CD4-positive, alpha-beta T cell treated with Interleukin-6 at 100 ng/mL for 8 hours (primary cell): ENCODE measurements at places on chromosomes 11 and 22.

GRCh38 chr11:62004473-62004872 lies 37.0 kb upstream of the FTH1 start:
- no peak for DNase-seq

DNA sequence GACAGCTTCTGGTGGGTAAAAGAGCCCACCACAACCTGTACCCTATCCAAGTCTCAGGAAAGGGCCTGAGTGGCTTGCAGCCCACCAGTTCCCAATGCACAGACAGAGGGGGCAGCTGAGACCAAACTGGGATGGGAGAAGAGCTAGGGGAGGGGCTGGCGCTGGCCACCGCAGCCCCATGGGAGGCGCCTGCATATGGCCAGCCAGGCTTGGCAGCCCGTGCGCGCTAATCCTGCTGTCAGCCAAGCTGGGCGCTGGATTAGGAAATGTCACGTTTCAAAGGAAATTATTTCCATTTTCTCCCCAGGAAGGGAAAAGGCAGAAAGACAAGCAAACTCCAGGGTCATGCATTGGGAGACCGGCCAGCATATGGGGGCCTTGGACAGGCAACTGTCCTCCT lies 236.8 kb downstream of the BUD13 start:
- DNase-seq: no peak

GRCh38 chr11:45102361-45102809 lies 44.1 kb upstream of the PRDM11 start:
- no peak for DNase-seq

GRCh38 chr11:25900814-25901213 lies 431.1 kb upstream of the ANO3 start:
- no peak for DNase-seq

- DNase-seq: no peak
Observed at GRCh38 chr11:2267851-2268728, 2.3 kb downstream of the ASCL2 start.

GRCh38 chr11:65811764-65812475 lies 21.8 kb upstream of the SNX32 start:
- DNase-seq: no peak

DNA sequence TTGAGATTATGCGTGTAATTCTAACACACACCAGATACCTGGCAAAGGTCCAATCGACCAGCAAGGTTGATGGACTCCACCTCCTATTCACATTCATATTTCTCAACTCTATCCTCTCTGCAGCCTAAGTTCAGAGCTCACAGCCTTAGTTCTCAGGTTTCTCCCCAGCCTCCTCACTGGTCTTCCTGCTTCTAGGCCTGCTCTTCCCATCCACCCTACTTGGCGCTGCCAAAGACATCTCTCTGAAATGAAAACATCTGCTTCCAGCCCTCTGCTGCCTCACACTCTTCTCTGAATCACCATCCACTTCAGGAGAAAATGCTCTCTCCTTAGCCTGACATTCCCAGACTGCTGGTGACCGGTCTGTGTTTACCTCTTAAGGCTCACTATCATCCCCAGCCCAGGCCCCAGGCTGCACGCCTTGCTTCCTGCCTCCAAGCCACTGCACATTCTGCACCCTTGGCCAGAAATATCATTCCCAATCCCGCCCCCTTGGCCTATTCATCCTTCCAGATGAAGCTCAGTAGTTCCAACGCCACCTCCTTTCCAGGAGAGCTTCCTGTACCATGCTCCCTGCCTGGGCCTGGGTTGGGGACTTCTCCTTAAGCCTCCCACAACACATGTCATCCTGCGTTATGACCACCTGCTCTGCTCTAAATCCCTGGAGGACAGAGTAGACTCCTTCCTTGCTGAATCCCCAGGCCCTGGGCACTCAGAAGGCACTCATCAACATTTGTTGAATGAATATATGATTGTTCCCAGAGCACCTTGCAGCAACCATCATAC lies 3.5 kb downstream of the ARRB1 start:
- no peak for DNase-seq

GRCh38 chr11:44524346-44524745 lies 41.1 kb upstream of the CD82 start:
- DNase-seq: no peak

- DNase-seq: no peak
Observed at GRCh38 chr22:26690654-26691376, 33.4 kb downstream of the MIAT start.

GRCh38 chr11:8826901-8827560 lies 84.0 kb upstream of the AKIP1 start:
- no peak for DNase-seq

DNA sequence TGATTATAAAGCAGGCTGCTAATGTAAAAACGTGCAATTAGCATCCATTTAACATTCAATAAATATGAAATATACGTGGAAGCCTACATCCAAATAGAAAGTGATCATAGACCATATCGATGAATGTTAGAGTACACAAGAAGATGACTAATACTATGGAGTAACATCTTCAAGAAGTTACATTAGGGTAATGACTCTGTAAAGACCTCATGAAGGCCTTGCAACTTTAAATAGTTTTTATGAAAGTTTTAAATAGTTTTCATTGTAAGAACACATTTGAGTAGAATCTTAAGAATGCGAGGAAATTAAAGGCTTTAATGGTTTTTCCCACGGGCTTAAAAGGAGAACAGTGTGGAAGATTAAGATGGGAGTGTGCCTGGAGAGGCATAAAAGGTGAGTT lies 1.4 kb downstream of the TRIM34 start:
- no peak for DNase-seq

DNA sequence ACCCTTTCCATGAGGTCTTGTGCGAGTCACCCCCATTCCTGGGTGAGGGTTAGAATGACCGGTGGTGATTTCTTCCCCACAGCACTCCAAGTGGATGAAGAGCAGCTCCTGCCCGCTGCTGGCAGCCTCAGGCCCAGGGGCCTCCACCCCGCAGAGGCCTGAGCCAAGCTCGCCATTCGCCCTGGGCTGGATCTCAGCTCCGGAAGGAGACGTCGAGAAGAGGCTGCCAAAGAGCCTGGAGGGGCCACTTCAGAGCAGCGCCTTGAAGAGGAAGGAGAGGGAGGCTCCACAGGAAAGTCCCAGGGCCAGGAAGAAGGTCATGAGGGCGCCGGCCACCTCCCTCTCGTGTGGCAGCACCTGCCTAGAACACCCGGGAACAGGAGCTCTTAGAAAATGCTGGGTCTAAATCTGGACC lies 8.4 kb downstream of the SLC29A2 start:
- no peak for DNase-seq

GRCh38 chr11:125063429-125064043 lies 431 bp downstream of the SLC37A2 start:
- no peak for DNase-seq

GRCh38 chr11:40882301-40882700 lies 577.2 kb downstream of the LRRC4C start:
- DNase-seq: no peak

- no peak for DNase-seq
Observed at GRCh38 chr11:106998916-106999188, 19.4 kb downstream of the GUCY1A2 start.

DNA sequence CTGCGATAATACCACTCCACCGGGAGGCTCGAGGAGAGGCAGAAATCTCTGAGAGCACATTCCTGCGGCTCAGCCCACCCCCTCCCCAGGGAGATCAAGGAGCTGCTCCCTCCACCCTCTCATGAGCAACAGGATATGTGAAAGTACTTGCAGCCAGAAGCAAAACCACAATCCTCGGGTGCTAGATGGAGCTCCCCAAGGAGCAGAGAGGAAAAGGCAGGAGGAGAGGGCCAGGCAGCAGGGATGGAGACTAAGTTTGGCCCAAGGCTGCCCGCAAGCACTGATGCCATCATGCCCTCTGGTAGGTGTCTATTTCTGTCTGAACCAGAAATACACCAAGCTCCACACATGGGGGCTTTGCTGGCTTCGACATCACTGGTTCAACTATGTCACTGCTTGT lies 22.3 kb downstream of the VPS37C start:
- DNase-seq: no peak

- no peak for DNase-seq
Observed at GRCh38 chr11:134762248-134763029, 350.4 kb upstream of the B3GAT1 start.

- DNase-seq: peak; percentile 66
Observed at GRCh38 chr22:39144101-39144767, 8.2 kb downstream of the CBX7 start.

- DNase-seq: peak; percentile 36
Observed at GRCh38 chr22:40009951-40010671, 15.4 kb downstream of the FAM83F start.

DNA sequence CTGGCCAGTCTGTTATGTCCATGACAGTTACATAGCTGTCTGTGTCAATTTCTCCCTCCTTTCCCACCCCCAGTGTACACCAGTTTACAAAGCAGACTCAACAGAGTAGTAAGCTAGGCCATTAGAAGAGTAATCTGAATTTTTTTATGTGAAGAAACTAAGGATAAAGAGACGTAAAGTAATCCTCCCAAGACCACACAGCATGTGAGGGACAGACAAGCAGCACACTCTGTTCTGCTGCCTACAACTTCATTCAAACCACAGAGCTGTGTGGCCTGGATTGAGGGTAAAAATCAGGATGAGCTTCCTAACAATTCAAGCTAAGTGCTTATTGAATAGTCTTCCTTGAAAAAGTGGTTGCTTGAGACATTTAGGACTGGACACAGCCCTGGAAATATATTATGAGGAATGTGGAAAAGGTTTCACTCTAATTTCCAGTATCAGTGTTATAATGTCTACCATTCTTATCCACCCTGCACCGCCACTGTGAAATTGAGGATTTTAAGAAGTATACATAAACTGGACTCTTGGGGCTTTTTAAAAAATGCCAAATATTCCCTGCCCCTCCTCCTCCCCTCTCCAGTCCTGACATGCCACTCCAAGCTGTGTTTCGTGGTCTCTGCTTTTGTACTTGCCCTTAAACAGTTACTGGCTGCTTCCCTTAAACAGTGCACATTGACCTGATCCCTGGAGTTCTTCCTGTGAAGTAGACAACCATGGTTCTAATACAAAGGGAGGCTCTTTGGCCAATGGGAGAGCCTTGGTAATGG lies 40.9 kb downstream of the EXT2 start:
- no peak for DNase-seq

- no peak for DNase-seq
Observed at GRCh38 chr11:12863605-12864121, 145.5 kb upstream of the RASSF10 start.

GRCh38 chr11:130516554-130517505 lies 68.4 kb downstream of the ADAMTS15 start:
- DNase-seq: no peak

- DNase-seq: no peak
Observed at GRCh38 chr11:90380206-90380605, 157.4 kb upstream of the CHORDC1 start.

DNA sequence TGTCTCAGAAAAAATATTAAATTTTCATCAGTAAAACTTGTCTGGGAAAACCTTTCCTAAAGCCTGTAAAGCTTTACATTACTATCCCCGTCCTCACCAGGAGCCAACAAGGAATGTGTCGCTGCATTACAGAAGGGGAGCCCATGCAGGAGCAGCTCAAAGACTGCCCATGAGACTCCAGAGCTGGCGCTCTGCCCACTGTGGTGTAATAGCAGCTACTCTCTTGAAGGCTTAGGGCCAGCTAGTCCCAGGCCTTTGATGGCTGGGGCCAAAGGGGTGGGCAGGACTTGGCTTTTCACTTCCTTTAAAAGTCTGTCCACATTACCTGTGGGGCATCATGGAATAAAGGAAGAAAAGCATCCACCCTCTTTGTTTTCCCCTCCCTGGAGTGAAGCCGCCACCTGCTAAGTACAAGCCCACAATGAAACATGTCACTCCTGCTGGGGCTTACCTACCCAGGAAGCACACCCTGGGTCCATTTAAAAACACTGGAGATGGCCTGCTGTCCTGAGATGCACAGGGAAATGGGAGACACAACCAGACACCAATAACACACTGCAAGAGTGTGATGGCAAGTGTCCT lies 150.7 kb downstream of the ADAMTS15 start:
- DNase-seq: no peak

GRCh38 chr22:34324763-34325162 lies 404.5 kb upstream of the LARGE1 start:
- DNase-seq: no peak

DNA sequence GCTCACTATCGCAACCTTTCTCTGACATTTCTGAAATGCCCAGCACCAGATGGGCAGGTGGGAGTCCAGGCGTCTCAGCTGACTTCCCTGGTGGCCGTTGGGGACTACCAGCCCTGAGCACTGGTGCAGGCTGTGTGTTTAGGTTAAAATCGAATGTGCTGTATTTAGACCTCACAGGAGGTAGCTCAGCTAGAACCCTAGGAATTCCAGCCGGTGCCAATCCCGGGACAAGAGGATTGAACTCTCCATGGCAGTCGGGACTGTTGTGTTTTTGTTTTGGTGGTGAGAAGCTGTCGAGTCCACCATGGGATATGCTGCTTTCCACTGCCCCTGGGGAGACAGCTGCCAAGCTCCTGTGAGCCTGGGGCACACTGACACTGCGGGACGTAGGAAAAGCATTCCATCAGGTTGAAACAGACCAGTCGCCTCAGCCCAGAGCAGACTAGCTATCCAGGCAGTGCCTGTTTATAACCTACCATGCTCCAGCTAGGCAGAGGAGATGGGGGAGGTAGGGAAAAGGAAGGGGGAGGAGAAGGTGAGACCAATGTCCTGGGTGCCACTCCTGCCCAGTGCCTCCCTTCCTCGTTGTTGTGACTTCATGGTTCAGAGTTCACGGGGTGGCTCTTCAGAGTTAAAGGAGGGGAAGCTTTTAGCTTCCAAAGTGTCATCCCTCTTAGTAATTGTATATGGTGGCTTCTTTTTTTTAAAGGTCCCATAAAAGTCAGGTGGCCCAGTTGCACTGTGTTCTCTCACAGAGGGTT lies 53.0 kb downstream of the MICAL2 start:
- DNase-seq: no peak

GRCh38 chr22:50572965-50573364 lies 5.3 kb downstream of the CPT1B start:
- no peak for DNase-seq

GRCh38 chr22:45998638-45999378 lies 21.8 kb upstream of the WNT7B start:
- no peak for DNase-seq

DNA sequence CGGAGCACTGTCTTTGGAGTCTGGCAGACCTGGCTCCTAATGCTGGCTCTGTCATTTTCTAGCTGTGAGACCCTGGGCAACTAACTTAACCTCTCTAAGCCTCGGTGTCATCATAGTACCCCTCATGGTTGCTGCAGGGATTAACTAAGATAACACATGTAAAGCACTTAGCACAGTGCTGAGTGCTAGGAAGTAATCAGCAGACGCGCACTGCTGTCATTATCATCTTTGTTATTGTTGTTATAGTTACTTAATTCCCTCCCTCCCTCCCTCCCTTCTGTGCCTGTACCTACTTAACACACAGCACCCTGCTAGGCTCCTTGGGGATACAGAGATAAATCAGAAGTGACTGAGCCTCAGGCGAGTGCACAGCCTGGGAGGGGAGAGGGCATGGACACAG lies 104.7 kb upstream of the PITPNB start:
- no peak for DNase-seq

DNA sequence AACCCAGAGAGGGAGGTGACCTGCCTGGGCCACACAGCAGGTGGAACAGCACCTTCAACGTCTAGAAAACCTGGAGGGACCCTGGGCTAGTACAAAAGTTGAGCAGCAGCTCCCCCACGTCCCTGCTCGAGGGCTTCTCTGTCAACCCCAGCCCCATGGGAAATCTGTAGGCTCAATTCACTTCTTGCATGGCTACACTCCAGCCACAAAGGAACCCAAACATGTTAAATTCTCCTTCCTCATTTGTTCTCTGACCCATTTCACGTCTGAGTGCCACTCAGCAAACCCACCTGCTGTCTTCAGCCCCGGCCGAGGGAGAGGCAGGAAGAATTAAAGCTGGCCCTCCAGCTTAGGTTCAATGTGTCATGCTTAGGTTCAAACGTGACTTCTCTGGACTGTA lies 418.5 kb downstream of the MIAT start:
- DNase-seq: no peak
